ENCODE measurements at places on chromosomes 16 and 17.
A peak's percentile ranks its signal among the peaks of the same experiment; 100 is the strongest.

DNA sequence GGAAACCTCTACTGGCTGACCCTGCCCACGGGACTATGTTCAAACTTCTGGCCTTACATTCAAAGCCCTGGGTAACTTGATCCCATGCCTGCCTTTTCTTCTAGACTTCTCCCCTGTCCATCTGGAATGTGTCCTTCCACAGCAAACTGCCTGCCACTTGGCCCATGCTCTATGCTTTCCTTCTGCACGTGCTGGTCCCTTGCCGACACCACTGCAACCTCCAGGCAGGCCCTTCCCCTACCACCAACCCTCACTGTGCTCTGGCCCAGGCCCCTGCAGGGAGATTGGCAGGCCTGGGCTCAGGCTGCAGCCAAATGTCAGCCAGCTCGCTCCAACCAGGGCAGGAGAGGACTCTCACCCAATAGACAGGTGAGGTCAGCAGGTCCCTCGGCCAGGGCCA lies 11.0 kb downstream of the HSD11B2 start:
- DNase-seq = no peak

DNA sequence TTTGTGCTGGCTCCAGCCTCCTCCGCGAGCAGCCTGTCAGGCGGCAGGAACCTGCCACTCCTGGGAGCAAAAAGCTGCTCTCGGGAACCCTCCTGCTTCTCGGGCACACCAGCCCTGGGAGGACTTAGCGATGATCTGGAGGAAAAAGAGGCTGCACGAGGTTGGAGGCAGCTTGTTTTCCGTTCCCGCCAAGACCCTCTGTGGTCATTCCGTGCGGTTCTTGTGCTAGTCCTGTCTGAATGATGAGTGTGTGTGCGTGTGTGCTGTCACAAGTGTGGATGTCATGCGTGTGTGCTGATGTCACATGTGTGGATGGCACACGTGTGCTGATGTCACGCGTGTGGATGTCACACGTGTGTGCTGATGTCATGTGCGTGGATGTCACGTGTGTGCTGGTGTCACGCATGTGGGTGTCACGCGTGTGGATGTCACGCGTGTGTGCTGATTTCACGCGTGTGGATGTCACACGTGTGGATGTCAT lies 150.0 kb downstream of the NPIPB11 start:
- DNase-seq = no peak

DNA sequence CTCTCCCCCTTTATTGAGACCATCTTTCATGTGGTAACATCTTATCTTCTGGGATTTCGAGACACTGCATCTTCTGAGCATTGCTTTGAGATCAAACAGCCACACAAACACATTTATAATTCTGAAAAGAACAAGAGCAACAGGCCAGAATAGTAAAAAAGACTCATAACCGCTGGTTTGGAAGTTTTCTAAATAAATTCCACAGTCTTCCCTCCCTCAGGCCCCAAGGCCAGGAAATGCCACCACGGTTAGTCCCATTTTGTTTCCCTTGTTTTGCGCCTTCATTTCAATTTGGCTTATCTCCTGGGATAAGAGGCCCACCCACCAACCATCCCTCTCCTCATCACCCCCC lies 25.3 kb downstream of the LITAF start:
- no peak for DNase-seq

- DNase-seq = no peak
Observed at GRCh38 chr17:14460516-14461226, 159.8 kb downstream of the HS3ST3B1 start.

- no peak for DNase-seq
Observed at GRCh38 chr17:57357830-57358430, 101.6 kb downstream of the MSI2 start.

- no peak for DNase-seq
Observed at GRCh38 chr17:19357351-19357750, 5.2 kb downstream of the B9D1 start.

GRCh38 chr17:45101546-45101882 lies 30.8 kb downstream of the PLCD3 start:
- DNase-seq = no peak

GRCh38 chr17:43359469-43360110 lies 39.2 kb upstream of the ARL4D start:
- DNase-seq = no peak

DNA sequence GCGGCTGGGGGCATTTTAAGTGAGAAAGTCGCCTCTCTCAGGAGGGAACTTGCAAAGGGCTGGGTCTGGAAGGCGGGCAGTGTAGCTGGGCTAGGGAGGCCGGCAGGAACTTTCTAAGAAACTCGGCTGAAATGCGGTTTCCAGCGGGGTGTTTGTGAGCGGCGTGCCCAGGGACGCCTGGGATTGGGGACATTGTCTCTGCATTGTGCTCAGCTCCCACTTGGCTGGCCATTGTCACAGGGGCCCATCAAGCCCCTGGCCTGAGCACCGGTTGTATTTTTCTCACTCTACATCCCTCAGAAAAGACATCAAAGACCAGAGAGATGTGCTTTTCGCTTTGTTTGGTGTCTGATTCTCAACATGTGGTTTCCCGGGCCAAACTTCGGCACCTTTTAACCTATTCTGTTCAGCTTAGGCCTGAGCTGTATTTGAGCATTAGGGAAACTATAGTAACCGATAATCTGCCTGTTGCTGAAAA lies 291.1 kb upstream of the IRX3 start:
- no peak for DNase-seq

- DNase-seq = peak; percentile 52
Observed at GRCh38 chr16:56047307-56048234, 143.7 kb upstream of the GNAO1 start.

- DNase-seq = no peak
Observed at GRCh38 chr16:66454751-66455150, 27.7 kb downstream of the BEAN1 start.

- DNase-seq = no peak
Observed at GRCh38 chr17:45123076-45123770, 9.1 kb downstream of the PLCD3 start.

DNA sequence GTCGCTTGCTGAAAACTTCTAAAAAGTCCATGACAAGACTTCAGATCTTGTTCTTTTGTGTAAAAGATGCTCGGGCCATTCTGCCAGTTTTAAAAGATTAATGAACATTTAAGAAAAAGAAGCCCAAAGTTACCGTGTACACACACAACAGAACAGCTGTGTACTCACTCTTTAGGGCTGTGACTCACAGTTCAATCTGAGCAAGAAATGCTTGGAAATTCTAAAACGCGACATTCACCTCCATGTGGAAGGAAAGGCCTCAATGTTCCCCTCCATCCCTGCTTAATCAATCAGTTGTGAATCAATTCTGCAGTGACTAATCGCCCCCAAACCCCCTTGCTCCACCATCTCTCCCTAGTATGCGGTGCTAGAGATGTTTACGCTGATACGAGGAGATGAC lies 609.9 kb upstream of the SALL1 start:
- no peak for DNase-seq

DNA sequence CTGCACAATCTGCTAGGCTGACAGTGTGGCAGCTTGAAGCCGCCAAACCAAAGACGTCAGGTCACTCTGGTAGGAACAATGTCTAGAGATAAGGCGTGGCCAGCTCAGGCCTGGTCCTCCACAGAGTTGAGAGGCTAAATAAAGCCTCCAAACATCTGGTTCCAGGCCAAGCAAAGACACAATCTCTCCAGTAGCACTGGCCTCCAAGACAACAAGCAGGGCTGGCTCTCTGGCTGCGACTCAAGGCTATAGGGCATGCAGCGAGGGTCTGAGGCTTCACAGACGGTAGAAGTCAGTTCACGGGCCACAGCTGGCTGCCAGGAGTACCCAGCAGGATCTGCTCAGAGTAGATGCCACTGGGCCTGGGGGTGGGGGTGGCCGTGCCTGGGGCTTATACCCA lies 75.6 kb downstream of the ABR start:
- no peak for DNase-seq

DNA sequence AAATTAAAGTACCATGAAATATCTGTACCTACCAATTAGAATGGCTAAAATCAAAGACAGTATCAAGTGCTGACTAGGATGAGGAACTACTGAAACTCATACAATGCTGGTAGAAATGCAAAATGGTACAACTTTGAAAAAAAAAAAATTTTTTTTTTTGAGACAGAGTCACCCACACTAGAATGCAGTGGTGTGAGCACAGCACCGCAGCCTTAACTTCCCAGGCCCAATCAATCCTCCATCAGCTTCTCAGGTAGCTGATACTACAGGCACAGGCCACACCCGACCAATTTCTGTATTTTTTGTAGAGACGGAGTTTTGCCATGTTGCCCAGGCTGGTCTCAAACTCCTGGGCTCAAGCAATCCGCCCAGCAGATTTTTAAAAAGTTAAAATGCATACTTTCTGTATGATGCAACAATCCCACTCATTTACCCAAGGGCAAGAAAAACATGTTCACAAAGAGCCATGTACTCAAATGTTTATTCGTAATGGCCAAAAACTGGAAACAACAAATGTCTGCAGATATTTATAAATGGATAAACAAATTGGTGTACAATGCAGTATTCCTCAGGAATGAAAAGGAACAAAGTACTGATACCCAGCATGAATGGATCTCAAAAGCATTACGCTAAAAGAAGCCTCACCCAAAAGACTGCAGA lies 8.7 kb downstream of the SMURF2 start:
- DNase-seq = no peak

- no peak for DNase-seq
Observed at GRCh38 chr17:80466188-80466705, 10.2 kb downstream of the NPTX1 start.

- no peak for DNase-seq
Observed at GRCh38 chr17:72816406-72816805, 276.1 kb downstream of the SLC39A11 start.

GRCh38 chr17:40158438-40159013 lies 18.2 kb downstream of the CASC3 start:
- DNase-seq = no peak

- DNase-seq = no peak
Observed at GRCh38 chr17:48718761-48719641, 3.3 kb downstream of the PRAC1 start.

DNA sequence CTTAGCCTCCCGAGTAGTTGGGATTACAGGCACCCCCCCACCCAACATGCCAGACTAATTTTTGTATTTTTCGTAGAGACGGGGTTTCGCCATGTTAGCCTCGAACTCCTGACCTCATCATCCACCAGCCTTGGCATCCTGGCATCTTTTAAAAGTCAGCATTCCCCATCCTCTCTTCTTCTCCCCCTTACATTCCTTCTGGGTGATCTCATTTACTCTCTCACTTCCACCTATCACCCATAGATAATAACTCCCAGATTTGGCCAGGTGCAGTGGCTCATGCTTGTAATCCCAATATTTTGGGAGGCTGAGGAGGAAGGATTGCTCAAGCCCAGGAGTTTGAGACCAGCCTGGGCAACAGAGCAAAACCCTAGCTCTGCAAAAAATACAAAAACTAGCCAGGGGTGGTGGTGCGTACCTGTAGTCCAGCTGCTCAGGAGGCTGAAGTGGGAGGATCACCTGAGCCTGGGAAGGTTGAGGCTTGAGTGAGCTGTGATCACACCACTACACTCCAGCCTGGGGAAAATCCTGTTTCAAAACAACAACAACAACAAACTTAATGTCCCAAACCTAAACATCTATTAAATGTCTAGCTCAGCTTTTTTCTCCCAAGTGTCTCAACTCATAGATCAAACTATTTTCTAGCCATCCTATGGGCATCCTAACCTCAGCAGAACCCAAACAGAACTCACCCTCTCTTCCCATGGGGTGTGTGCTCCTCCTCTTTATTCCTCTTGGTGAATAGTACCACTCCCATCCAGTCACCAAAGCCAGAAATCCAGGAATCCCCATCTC lies 16.1 kb upstream of the SSTR2 start:
- DNase-seq = no peak

DNA sequence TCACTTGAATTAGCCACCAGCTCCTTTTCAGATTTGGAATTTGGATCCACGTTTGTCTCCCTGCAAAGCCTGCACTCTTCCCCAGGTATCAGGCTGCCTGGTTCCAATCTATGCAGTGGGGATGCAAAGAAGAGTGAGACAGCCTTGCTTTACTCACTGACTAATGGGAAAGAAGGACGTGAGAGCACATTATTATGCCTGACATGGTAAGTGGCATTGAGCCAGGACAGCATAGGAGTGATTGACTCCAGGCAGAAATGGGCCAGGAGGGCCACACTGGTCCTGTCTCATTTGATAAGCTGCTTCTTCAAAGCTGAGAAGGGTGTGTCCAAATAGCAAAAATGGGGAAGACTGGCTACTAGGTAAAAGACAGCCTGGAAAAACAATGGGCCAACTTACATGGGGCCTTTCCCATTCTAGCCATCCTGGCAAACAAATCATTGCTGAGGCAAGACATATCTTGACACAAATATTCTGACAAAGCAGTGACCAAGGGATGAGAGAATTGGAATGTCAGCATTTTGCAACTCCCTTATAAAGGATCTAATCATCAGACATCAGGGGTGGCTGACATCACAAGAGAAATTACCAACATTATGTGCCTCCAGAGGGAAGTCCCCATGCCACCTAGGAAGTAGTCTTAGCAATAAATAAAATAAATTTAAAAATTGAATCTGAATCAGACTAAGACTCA lies 38.6 kb downstream of the CDH11 start:
- no peak for DNase-seq

DNA sequence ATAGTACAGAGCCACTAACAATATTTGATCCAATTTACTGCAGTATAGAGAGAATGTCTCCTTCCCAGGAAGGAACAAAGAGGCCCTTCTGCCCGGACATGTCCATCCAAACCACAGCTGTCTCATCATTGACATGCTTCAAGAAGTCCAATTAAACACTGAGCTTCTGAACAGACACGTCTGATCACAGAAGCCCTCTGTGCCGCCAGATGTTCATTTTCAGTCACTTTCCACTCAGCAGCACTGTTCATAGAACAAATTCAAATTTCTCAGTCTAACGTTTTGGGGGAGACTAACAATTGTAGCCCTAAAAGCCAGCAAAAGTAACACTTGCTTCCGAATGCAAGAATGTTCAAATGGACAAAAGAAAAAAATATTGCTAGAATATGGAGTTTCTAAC lies 15.3 kb downstream of the ZC3H7A start:
- DNase-seq = peak; percentile 65

GRCh38 chr16:86219655-86220445 lies 290.5 kb upstream of the FOXF1 start:
- DNase-seq = no peak

GRCh38 chr17:45123930-45124796 lies 8.2 kb downstream of the PLCD3 start:
- DNase-seq = no peak

GRCh38 chr17:2019723-2020122 lies 5.4 kb downstream of the RTN4RL1 start:
- DNase-seq = no peak

Measured in midbrain (tissue), 1 donor.